Tongue (tissue), 3 donors: ENCODE measurements at places on chromosomes 7 and 10. TPM values are rescaled to one million over a fixed set of nuclear protein-coding genes. Genes with fewer than 3 reads are reported as not detected.

The SNX8 gene
- 22.4 TPM for total RNA-seq

The FEZF1 gene
- total RNA-seq = not detected

The PCLO gene
- total RNA-seq = 2.7 TPM

The PRKG1 gene
- total RNA-seq = 96.8 TPM

The SLC39A12 gene
- total RNA-seq = not detected

The IFIT5 gene
- 14.9 TPM for total RNA-seq

The RHOBTB1 gene
- total RNA-seq = 36.5 TPM

The CCDC3 gene
- total RNA-seq = 15.0 TPM

The FRAT1 gene
- 1.6 TPM for total RNA-seq

The WDFY4 gene
- 5.7 TPM for total RNA-seq

The GBX1 gene
- not detected for total RNA-seq

The PLAC9 gene
- total RNA-seq = 31.2 TPM

The PHKG1 gene
- 65.2 TPM for total RNA-seq

The NPC1L1 gene
- total RNA-seq = not detected

The ACTL6B gene
- total RNA-seq = not detected

The KIAA1549 gene
- total RNA-seq = 5.8 TPM

The SEC61G gene
- total RNA-seq = 105 TPM

The SLC16A9 gene
- 9.5 TPM for total RNA-seq

The GATA3 gene
- total RNA-seq = not detected

The MLLT10 gene
- 59.4 TPM for total RNA-seq

The CWF19L1 gene
- 29.4 TPM for total RNA-seq

The CYP2C18 gene
- 8.4 TPM for total RNA-seq

The CCL24 gene
- not detected for total RNA-seq

The ADCY1 gene
- total RNA-seq = 9.8 TPM

The CYP3A7 gene
- total RNA-seq = 0.21 TPM

The ZNF804B gene
- not detected for total RNA-seq

The COL1A2 gene
- total RNA-seq = 4,115 TPM
